Renal cortical epithelial cell (primary cell): ENCODE measurements at places on chromosomes 5 and 9. TPM values are rescaled to one million over a fixed set of nuclear protein-coding genes. Genes with fewer than 3 reads are reported as not detected.

- peak; percentile 7 for DNase-seq
Measured at GRCh38 chr5:140403613-140404012, 2.0 kb downstream of the ANKHD1 start.

DNA sequence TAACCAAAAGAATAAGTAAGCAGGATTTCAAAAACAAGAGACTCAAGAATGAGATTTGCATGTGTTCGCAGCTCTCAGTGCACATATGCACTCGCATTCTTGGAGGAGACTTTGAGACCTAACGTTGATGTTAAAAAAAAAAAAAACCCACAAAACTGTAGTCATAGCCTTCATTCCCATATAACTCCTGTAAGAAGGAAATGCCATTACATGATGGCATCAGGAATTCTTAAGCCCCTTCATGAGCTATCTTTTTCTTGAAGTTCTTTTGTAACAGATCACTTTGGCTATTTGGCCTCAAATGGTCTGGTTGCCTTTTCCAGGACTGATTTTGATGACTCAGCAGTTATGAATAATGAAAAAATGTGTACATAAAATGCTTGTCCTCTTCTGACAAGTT lies 113.8 kb downstream of the ALDH1A1 start:
- no peak for DNase-seq

DNA sequence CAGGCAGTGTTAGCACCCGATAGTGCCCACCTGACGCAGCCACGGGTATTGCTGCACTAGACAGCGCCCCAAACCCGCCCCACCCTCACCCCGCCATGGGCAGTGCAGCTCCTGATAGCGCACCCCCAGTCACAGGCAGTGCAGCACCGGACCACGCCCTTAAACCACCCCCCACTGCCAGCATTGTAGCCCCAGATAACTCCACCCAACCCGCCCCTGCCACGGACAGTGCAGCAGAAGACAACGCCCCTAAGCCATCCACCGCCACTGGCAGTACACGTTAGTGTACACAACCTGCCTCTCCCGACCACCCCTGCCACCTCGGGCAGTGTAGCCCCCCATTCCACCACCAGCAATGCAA lies 825 bp upstream of the PCAT7 start:
- DNase-seq, result no peak

DNA sequence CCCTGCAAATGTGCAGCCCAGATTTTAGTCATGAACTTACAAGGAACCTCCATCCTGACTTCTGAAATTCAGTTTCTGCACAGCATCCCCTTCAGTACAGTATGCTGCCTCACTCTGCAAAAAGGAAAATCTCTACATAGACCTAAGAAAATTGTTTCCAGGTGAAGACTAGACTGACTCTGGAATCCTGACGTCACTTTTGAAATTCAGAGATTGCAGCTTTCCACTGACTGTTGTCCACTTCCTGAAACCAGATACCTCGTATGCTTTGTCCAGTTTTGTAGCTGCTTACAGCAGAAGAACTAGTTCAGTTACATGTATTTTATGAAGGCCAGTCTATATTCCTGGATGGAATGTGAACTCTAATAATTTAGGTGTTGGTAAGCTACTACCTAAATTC lies 629.3 kb upstream of the ST8SIA4 start:
- no peak for DNase-seq

DNA sequence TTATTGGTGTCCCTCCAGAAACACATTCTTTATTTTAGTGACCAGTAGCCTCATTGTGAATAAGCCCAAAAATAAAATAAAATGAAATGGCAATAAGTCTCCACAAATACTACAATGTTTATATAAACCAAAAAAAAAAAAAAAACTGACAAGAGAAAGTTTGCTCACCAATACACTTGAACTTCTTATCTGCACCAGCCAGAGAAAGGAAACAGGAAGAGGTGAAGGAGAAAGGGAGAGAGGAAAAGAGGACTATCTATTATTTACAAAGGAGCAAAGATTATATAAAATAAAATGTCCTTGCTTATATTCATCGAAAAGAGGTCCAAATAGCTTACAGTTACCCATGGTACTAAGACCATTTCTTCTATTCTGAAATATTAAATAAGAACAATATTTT lies 176.4 kb upstream of the CCNG1 start:
- no peak for DNase-seq

GRCh38 chr5:74334062-74334761 lies 306.3 kb downstream of the ENC1 start:
- no peak for DNase-seq

DNA sequence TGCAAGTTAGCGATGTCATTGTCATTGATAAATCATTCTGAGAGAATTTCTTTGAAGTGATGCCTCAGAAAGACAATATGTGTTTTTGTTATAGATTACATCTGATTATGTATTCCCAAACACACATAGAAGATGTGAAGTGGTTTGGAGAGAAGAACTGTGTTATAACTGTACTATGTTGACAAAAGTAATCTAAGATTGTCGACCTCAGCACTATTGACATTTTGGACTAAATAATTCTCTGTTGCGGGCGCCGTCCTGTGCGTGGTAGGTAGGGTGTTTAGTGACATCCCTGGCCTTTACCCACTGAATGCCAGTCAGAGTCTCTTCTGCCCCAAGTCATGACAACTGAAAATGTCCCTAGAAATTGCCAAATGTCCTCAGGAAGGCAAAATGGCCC lies 77.8 kb downstream of the CFAP90 start:
- no peak for DNase-seq

GRCh38 chr9:7510199-7510598 lies 289.4 kb downstream of the DMAC1 start:
- no peak for DNase-seq

DNA sequence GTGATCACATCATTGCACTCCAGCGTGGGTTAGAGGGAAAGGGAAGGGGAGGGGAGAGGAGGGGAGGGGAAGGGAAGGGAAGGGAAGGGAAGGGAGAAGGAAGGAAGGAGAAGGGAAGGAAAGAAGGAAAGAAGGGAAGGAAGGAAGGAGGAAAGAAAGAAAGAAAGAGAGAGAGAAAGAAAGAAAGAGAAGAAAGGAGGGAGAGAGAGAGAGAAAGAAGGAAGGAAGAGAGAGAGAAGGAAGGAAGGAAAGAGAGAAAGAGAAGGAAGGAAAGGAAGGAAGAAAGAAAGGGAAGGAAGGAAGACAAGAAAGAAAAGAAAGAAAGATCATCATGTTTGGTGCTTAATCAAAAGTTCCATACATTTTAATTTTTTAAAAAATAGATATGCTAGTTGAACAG lies 136.2 kb downstream of the CMYA5 start:
- DNase-seq, result no peak

GRCh38 chr5:65866837-65867521 lies 59.4 kb upstream of the ERBIN start:
- DNase-seq, result peak; percentile 34

DNA sequence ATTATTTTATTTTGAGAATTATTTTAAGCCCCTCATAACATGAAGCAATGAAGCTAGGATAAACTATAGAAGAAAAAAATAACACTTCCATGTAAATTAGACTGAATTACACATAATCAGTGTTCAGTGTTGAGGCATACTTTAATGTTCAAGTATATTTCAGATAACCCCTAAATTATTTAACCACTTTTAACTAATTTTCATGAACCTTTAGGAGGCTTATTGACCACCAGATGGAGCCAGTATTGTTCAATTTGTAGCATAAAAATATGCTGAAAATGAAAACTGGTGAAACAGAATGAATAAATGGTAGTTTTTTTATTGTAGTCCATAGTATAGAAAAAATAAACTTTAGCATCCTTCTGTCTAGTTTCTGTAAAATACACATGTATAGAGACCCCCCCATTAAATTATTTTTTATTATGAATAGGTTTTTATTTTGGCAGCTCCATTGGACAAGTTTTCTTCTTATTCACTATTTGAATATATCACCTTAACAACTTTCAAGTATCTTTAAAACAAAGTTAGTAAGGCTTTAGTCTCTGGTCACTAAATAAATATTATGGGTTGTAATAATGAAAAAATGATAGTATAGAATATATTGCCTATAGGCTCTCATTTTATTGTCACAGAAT lies 190.1 kb downstream of the CWC27 start:
- DNase-seq, result peak; percentile 49

DNA sequence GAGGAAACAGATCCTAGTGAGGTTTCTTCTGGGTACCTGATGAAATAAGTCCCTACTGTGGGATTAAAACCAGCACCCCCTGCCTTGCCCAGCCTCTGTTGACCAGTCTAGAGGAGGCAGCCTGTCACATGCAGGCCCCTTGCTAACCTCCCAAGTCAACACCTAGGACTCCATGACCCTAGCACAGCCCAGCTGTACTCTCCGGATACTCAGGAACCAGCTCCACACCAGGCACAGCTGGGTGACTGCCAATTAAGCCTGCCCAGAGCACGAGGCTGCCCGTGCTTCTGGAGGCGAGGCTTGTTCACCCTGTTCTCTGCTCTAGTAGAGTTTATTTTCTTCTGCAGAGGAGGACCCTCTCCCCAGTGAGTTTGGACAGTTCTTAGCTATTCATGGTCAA lies 92.5 kb downstream of the SNX24 start:
- DNase-seq, result no peak

- DNase-seq, result no peak
Measured at GRCh38 chr9:137607141-137607857, 1.8 kb downstream of the ARRDC1 start.

DNA sequence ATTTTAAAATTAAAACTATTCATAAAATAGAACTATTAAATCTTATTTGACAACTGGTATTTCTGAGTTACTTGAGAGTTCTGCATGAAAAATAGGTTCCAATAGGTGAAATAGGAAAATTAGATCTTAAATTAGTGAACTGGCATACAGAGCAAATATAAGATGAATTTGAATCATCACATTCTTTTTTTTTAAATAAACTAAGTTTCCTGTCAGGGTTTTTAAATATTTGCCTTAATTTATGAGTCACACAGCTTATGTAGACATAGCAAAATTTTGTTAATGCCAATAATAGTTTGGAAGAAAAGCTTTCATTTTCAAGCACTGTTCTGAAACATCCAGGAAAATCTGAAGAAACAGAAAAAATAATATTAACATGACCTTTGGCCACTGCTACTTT lies 311.7 kb upstream of the HAPLN1 start:
- DNase-seq, result no peak

The LARP1 gene
- 33.2 and 96.5 TPM in 2 replicates for total RNA-seq

The ADAMTS19 gene
- total RNA-seq, result 0.30 TPM in 1 of 2 replicates, not detected in the other

The FBP1 gene
- total RNA-seq, result 0.10 and 2.3 TPM in 2 replicates

The PRSS3 gene
- total RNA-seq, result 0.45 and 1.6 TPM in 2 replicates

The CD72 gene
- 0.60 and 1.2 TPM in 2 replicates for total RNA-seq

The OBP2B gene
- total RNA-seq, result not detected in 2 replicates

The C5orf24 gene
- 58.9 and 124 TPM in 2 replicates for total RNA-seq

The ZNF618 gene
- total RNA-seq, result 3.5 and 30.6 TPM in 2 replicates

The COMMD10 gene
- total RNA-seq, result 42.1 and 72.8 TPM in 2 replicates

The PCDHGB3 gene
- total RNA-seq, result 0.52 and 2.3 TPM in 2 replicates

The MLANA gene
- 0.05 TPM in 1 of 2 replicates, not detected in the other for total RNA-seq
